ENCODE measurements at places on chromosomes 5 and 9. TPM values are rescaled to one million over a fixed set of nuclear protein-coding genes. Genes with fewer than 3 reads are reported as not detected.

The NPR3 gene
- total RNA-seq, result 27.6 TPM

The ZBTB6 gene
- 14.2 TPM for total RNA-seq

The SLCO6A1 gene
- total RNA-seq, result not detected

The PLGRKT gene
- total RNA-seq, result 28.9 TPM

The RGS14 gene
- 21.0 TPM for total RNA-seq

The MED7 gene
- total RNA-seq, result 14.4 TPM

The NMUR2 gene
- total RNA-seq, result 0.12 TPM

The B4GALT1 gene
- total RNA-seq, result 56.2 TPM

The NFX1 gene
- 26.1 TPM for total RNA-seq

The ITGA1 gene
- 54.8 TPM for total RNA-seq

The PLPPR1 gene
- total RNA-seq, result 24.8 TPM

The CCDC192 gene
- total RNA-seq, result not detected

The NR5A1 gene
- total RNA-seq, result 0.12 TPM

The TEX48 gene
- total RNA-seq, result not detected

The TXN gene
- 87.2 TPM for total RNA-seq

Data from metanephros (tissue), 2 donors.